Transverse colon (tissue), 4 donors: ENCODE measurements at places on chromosomes 5 and 9. TPM values are rescaled to one million over a fixed set of nuclear protein-coding genes. Genes with fewer than 3 reads are reported as not detected.

GRCh38 chr9:12956805-12957204 lies 182.0 kb downstream of the LURAP1L start:
- peak overlapping the region; percentile 31 for H3K27ac ChIP-seq
- no peaks in the 10 kb centered on the region for H3K4me1 ChIP-seq
- DNase-seq: no peak
- H3K36me3 ChIP-seq: no peaks in the 10 kb centered on the region
- no peaks in the 10 kb centered on the region for H3K27me3 ChIP-seq
- no peak overlapping the region for H3K4me3 ChIP-seq

- no peak overlapping the region for H3K4me3 ChIP-seq
- H3K27me3 ChIP-seq: no peaks in the 10 kb centered on the region
- H3K4me1 ChIP-seq: no peaks in the 10 kb centered on the region
Observed at GRCh38 chr5:110354311-110354710, 372.2 kb downstream of the TMEM232 start.

DNA sequence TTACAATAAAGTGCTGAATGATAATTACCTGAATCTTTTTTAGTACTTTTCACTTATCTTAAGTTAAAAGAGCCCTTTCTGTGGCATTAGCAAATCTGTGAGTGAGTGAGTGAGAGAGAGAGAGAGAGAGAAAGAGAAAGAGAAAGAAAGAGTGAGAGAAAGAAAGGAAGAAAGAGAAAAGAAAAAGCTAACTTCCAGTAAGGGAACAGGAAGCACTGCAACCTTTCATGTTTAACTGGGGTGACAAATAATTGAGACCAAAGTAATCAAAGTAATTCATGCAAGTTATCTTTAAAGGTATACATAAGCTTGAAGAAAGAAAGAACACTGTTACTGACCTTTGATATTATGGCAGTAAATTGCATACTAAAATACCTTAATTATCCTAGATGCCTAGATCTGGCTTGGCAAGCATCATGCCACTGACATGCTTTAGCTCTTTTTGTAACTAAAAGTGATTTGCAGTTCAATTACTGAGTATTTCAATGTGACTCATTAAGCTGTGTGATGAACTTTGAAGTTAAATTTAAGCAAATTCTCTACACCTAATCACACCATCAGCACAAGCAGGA lies 21.7 kb downstream of the FEM1C start:
- no peak overlapping the region for H3K4me3 ChIP-seq
- no peaks in the 10 kb centered on the region for H3K27me3 ChIP-seq
- DNase-seq: peak; percentile 22
- peak overlapping the region; percentile 73 for H3K27ac ChIP-seq
- H3K4me1 ChIP-seq: peaks cover 15% of the 10 kb centered on the region

Gene CFAP90
- total RNA-seq: not detected

DNA sequence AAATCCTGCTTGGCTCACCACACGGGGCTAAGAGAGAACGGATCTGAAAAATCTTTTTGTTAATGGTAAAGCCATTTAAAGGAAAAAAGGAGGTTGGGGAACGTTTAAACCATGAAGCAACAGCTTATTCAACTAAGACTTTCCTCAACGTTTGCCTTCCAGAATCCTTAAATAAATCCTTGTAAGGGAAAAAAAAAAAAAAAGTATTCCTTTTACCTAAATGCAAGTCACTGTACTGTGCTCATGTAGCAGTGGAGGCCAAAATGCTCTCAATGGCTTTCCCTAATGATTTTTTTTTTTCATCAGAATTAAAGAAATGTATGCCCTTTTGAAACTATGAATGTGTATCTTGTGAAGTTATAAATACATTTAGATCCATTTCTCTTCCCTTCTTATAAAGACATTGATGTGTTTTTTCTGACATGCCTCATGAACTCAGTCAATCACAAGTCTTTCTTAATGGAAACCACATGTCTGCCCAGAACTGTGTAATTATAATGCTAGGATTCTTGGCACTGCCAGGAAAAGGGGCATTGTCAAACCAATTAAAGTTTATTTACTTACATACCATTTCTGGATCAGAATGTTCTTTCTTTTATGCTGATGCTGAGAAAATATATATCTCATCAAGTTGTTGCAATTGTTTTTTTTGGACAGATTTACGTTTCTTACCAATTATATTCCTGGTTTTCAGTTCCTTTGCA lies 107.5 kb downstream of the EBF1 start:
- H3K27me3 ChIP-seq: no peaks in the 10 kb centered on the region
- no peak overlapping the region for H3K27ac ChIP-seq
- H3K4me3 ChIP-seq: no peak overlapping the region
- no peak for DNase-seq

Gene GPR150
- not detected for total RNA-seq

GRCh38 chr5:151587796-151588555 lies 3.2 kb downstream of the FAT2 start:
- DNase-seq: no peak
- no peaks in the 10 kb centered on the region for H3K27me3 ChIP-seq
- H3K27ac ChIP-seq: no peak overlapping the region
- no peak overlapping the region for H3K4me3 ChIP-seq

Gene CLK4
- 48.2 TPM for total RNA-seq

GRCh38 chr5:148780711-148781110 lies 45.7 kb upstream of the ADRB2 start:
- no peak overlapping the region for H3K4me3 ChIP-seq
- H3K27me3 ChIP-seq: no peaks in the 10 kb centered on the region
- no peaks in the 10 kb centered on the region for H3K36me3 ChIP-seq
- no peaks in the 10 kb centered on the region for H3K4me1 ChIP-seq
- DNase-seq: no peak

Gene KIF24
- 0.82 TPM for total RNA-seq

GRCh38 chr5:149062371-149063016 lies 368 bp downstream of the SH3TC2 start:
- H3K36me3 ChIP-seq: no peaks in the 10 kb centered on the region
- DNase-seq: peak; percentile 45
- H3K27me3 ChIP-seq: no peaks in the 10 kb centered on the region
- no peak overlapping the region for H3K4me3 ChIP-seq

- no peak for DNase-seq
- H3K4me1 ChIP-seq: no peaks in the 10 kb centered on the region
- H3K4me3 ChIP-seq: no peak overlapping the region
- H3K27me3 ChIP-seq: no peaks in the 10 kb centered on the region
- H3K36me3 ChIP-seq: no peaks in the 10 kb centered on the region
- no peak overlapping the region for H3K27ac ChIP-seq
Observed at GRCh38 chr5:26572480-26572879, 465.9 kb downstream of the CDH9 start.
